Stimulated activated CD4-positive, alpha-beta T cell treated with anti-CD3 and anti-CD28 coated beads, Interleukin-1b, Interleukin-23, amount 100 ng/mL, for 24 hours (primary cell): ENCODE measurements at places on chromosomes 4 and X.

- DNase-seq, result no peak
Measured at GRCh38 chr4:156335721-156336120, 382.1 kb upstream of the CTSO start.

DNA sequence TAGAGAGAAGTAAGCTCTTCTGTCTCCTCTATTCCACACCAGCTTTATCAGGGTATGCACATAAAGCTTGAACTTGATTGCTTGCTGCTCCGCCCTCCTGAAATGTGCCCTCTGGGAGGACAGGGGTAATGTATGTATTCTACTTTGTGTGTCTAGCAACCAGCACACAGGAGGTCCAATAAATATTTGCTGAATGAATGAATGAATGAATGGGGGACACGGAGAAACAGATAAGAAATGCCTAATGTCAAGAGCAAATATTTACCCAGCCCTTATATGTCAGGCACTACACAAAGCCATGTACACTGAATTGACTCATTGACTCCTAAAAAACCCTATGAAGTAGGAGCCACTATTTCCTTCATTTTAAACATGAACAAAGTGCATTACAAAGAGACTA, 2.3 kb upstream of the MSL3 start:
- DNase-seq, result no peak

DNA sequence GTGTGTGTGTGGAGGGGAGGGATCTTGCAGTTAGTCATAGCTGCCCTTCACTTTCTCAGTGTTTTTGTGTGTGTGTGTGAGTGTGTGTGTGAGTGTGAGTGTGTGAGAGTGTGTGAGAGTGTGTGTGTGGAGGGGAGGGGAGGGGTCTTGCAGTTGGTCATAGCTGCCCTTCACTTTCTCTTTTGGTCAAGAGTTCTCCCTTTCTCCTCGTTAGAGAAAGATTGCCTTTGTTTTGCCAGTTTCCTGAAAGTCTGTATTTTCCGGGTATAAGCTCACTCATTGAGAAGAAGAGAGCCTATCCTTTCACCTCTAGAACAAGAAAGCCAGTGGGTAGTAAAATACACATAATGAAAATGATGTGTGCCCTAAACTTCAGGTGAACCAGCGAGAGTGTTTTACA, 75.2 kb upstream of the ENPP6 start:
- no peak for DNase-seq

- no peak for DNase-seq
Measured at GRCh38 chrX:17030580-17031270, 84.3 kb downstream of the REPS2 start.

DNA sequence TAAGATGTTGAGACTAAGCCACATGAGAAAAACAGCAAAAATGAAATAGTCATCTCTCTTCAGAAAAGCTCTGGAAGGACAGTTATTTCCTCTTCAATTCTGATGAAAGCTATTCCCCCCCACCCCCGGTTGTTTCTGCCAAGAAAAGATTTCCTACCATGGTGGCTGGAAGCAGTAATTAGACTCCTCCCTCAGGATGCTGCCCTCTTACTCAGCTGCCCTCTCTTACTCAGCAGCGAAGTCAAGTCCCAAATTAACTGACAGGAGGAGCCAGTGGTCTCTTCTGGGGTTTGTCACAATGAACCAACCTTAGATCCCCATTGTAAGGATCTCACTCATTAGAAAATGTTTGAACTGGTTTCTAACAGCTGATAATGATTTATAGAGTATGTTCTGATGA, 38.0 kb downstream of the GPM6B start:
- DNase-seq, result no peak

GRCh38 chr4:143742834-143743233, 42.4 kb upstream of the FREM3 start:
- no peak for DNase-seq

- no peak for DNase-seq
Measured at GRCh38 chr4:16827794-16828724, 70.4 kb downstream of the LDB2 start.

- no peak for DNase-seq
Measured at GRCh38 chr4:23876418-23877089, 13.3 kb downstream of the PPARGC1A start.

GRCh38 chrX:101230636-101231035, 11.1 kb downstream of the DRP2 start:
- no peak for DNase-seq

DNA sequence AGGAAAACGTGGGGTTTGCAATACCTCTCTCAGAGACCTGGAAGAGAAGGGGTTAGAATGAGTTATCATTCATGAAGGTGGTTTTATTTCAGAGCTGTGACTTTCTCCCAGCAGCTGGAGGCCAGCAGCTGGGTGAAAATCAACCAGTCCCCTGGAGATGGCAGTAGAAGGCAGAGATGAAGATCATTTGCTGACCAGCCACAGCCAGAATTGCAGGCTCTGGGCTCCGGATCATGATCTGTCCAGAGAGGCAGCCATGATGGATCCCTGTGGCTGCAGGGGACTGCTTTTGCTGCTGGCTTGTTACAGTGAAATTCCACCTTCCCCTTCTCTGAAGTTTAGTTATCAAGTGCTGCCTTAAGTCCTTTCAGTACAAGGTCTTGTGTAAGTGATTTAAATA, 46.9 kb upstream of the TAB3 start:
- DNase-seq, result no peak

- DNase-seq, result no peak
Measured at GRCh38 chr4:183335369-183335940, 13.2 kb upstream of the CLDN24 start.

GRCh38 chrX:13776387-13776786, 40.5 kb downstream of the GPM6B start:
- DNase-seq, result no peak

GRCh38 chr4:105106426-105106825, 40.2 kb upstream of the TET2 start:
- no peak for DNase-seq

DNA sequence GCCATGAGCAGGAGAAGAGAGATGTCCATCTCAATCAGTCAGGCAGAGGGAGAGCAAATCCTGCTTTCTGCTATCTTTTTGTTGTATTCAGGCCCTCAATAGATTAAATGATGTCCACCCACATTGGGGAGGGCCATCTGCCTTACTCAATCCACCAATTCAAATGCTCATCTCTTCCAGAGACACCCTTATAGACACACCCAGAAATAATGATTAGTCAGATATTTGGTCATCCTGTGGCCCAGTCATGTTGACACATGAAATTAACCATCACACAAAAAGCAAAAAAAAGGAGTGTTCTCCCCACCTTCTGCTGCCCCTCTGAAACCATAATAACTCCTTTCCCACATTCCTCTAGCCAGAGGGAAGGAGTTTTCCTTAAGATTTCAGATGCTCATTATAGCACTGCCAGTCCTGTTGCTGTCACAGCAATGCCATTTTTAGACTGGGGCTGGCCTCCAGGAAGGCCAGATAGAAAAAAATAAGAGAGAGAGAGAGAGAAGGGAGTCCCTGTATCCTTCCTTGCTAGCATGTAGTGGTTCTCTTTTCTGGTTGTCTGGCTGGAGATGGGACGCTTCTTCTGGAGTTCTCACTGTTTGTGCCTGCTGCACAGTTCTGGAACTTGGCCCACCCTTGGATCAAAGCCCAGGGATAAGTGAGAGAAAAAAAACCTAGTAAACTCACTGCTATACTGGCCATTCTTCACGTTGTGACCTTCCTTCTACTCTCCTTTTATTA, 177.7 kb downstream of the RBM46 start:
- DNase-seq, result no peak

GRCh38 chrX:42515939-42516338, 262.0 kb downstream of the PPP1R2C start:
- no peak for DNase-seq

DNA sequence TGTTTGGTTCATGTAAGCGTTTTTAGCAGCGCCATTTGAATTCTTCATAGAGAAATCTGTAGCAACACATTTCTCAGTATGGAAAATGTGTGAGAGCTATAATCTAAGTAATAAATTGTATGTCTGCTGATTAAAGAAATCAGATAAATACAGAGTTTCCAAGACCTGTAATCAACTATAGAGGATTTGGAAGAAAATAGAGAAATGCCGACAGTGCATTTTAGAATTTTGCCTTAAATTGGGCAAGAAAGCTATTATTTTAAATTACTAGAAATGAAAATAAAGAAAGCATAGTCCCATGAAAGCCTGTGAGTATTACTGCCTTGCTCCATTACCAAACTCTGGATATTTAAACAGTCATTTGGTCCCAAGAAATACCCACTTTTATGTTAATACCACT, 2.7 kb downstream of the RUFY3 start:
- DNase-seq, result no peak

DNA sequence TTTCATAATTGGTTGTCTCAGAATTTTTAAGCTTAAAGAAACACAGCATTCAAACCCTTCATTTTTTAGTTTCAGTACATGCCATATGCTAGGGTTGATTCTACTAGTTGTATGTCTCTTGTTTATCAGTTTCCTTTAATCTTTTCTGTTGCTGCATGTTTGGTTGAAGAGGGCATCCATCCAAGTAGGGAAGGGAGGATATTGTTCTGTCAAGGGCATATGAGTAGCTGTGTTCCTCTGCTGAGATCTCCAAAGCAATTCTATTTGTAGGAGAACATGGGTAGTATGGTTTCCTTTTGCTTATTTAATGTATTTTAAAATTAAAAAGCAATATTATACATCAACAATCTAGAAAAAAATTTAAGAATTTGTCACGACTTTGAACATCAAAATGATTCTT, 167.7 kb downstream of the FHIP1A start:
- no peak for DNase-seq

DNA sequence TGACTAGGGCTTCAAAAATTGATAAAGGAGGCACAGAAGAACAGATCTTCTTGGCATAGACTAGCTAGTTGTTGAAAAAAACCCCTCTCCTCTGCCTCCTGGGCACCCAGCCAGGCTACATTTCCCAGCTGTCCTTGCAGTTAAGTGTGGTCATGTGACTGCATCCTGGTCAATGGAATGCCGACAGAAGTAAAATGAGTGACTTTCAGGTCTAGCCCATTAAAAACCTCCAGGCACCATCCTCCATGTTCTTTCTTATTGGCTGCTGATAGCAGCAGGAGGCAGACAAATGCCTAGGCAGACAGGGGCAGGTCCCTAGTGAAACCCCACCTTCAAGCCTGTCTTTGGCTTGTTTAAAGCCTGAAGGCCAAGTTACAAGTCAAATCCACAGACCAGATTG, 35.3 kb downstream of the ATXN3L start:
- no peak for DNase-seq

- no peak for DNase-seq
Measured at GRCh38 chr4:25984266-25984665, 70.2 kb downstream of the SMIM20 start.

DNA sequence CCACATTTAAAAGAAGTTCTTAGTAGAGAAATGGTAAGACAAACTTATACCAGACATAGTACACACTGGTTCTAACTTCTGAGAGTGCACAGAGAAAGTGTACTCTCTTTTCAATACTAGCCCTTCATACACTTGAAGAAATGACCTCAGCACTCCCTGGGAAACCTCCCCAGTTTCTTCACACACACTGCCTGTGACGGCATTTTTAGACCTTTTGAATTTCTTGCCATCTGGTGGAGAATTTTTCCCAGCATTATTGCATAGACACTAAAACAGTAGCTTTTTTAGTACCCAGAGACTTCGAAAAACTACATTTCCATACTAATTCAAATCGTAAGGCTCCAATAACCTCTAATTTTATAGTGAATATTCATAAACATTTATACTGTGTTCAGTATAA, 341.6 kb upstream of the MAOA start:
- no peak for DNase-seq

GRCh38 chr4:154927126-154927680, 146.1 kb downstream of the RBM46 start:
- DNase-seq, result no peak

- DNase-seq, result no peak
Measured at GRCh38 chrX:72048510-72049455, 82.9 kb downstream of the RTL5 start.
